GM19239 (cell line): ENCODE measurements at places on chromosomes 5 and 9.

DNA sequence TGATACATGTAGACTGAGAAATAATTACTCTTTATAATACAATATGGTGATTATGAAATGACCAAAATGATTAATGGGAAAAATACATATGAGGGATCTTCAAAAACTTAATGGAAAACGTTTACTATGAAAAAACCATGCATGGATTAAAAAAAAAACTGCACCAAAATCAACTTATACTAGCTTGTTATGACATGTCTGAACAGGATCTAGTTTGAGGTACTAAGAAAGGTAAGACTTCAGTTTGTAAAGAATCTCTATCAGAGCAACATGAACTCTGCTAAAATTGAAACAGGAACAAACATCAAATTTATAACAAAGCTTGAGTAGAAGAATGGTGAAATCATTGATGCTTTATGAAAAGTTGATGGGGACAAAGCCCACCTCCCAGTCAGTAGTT is 178.0 kb downstream of the SLIT3 start:
- DNase-seq: no peak

DNA sequence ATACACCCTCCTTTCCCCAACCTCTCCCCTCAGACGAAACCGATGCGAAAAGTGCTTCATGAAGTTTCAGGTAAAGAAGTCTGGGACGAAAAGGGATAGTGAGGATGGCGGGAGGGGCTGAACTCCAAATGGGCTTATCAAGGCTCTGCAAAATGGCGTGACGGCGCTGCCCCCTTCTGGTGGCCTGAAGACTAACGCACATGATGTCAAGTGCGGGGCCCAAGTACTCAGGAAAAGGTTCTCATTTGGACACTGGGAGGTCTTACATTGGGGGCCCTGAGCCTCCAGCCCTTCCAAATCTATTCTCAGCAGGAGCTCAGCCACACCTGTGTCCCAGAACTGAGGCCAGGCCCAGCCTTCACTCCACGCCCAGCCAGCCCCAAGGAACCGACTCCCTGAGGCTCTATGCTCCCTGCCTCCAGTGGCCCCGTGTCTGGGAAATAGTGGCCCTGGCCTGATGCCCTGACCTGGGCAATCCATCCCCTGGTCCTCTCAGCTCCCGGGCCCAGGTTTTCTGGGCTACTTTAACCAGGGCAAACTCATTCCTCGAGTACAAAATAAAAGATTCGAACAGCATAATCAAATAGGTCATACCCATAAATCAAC is 119.9 kb downstream of the KCNIP1 start:
- no peak for DNase-seq

DNA sequence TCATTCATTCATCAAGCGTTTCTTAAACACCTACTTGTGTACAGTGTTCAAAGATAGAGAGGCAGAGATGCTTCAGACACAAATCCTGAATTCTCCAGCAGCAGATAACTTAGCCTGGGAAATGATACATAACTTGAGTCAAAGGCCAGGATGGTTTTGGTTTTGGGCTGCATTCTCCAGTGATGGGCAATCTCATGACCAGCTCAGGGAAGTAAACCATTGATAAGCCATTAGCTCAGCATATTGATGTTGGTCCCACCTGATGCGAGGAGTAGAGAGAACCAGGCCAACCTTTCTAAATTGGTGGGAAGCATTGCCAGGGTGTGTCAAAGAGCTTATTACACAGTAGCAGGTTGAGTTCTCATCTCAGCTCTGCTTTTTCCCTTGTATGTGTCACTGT is 53.0 kb downstream of the SH3RF2 start:
- no peak for DNase-seq

- no peak for DNase-seq
These were observed 23.5 kb upstream of the ASS1 start for GRCh38 chr9:130421154-130421801.

DNA sequence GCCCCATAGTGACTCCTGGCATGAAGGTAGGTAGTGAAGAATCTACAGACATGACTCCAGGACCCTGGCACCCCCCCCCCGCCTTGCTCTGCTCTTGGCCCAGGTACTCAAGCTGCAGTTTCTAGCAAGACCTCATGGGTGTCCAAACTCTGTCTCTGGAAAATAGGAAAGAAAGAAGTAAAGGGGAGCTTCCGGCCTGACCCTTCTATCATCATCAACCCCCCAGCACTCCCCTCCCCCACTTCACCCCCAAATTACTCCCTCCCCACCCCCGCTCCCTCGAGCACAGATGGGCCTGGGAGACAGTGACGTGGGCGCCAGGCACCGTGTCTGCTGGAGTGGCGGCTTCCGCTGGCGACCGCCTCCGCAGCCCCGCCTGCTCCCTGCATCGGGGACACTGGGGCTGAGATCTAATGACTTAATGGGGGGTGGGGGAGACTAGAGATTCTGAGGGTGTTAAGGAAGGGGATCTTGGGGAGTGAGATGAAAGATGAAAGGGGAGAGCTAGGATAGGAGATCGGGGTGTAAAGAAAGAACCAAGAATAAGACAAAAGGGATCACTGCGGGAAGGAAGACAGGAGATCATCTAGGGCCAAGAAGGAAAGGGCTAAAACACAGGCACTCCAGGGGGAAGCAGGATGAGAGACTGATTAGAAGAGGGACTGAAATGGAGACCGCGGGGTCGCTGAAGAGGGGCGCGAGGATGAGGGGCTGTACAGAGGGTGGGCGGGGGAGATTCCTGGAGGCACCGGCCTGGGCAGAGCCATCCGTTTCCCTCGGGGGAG is 1.1 kb upstream of the DNAJB5 start:
- no peak for DNase-seq

- DNase-seq: no peak
These were observed 10.8 kb upstream of the BARX1 start for GRCh38 chr9:93965830-93966577.

DNA sequence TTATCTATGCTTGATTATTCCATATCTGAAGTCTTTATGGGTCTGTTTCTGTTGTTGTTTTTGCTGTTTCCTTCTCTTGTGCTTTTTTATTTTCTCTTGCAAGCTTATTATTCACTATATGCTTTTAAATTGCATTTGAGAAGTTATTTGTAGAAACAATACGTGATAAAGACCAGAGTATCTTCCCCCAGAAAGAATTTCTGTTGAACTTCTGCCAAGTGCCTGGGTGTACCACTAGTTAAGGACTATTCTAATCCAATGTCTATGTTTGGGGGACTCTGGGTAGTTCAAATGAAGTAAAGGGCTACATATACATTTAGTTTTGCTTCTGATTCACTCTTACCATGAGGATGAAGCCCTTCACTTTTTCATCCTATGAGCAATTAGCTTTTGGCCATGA is 54.3 kb downstream of the SLF1 start:
- no peak for DNase-seq

DNA sequence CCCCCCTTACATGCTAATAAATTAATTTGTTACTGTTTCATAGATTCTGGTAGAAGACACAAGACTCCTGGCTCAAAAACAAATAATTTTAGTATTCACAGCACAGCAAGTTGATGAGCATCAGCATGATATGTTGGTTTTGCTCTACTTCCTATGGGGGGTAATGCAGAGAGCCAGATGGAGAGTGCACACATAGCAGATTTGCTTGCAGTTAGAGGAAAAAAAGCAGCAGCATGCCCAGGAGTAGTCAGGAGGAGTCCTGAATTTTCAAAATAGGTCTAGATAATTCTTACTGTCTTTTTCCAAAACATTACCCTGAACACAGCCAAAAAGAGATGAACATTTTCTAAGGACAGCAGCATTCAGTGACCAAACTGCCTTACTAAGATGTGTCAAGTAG is 261.3 kb downstream of the COX7C start:
- DNase-seq: no peak

DNA sequence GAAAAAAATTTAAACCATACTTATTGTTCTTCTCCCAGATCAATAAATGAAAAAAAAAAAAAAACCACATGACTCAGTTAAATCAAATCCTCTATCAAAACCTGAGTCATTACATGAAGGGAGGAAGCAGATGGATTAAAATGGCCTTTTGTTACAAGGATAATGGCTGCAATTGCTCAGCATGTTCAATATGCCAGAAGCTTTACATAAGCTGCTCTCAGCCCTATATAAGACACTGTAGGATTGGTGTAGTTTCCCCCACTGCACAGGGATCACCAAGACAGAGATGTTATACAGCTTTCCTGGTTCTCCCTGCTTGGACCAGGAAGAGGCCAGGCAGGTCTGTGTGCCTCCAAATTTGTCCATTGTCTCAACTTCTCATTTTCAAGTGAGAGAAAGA is 101.6 kb upstream of the MAP1B start:
- DNase-seq: no peak

GRCh38 chr5:98975223-98975622 is 46.4 kb upstream of the CHD1 start:
- no peak for DNase-seq

GRCh38 chr9:38765101-38765500 is 45.2 kb upstream of the FAM240B start:
- no peak for DNase-seq
